ENCODE measurements at places on chromosomes 3 and 15.

DNA sequence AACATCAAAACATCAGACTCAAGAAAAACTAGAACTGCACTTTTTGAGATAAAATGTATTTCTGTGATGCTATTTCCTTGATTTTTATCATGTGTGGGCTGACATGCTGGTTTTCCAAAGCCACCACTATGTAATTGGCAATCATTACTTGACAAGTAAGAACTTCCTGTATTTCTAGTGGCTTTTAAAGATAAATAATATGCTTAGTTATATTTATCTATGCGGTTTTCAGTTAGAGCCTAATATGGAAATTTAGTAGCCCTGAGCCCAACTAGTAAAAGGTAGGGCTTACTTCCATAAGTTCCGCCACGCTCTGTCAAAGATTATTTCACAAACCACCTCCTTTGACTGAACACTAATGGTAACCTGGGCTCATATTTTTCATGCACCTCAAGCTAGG lies 91.6 kb downstream of the PPARG start:
- DNase-seq: no peak

- no peak for DNase-seq
These were observed 13.9 kb downstream of the ISLR2 start for GRCh38 chr15:74144153-74144775.

GRCh38 chr3:44865272-44866035 lies 3.7 kb downstream of the TMEM42 start:
- DNase-seq: no peak

GRCh38 chr15:44706946-44707636 lies 4.0 kb downstream of the PATL2 start:
- DNase-seq: no peak

- DNase-seq: no peak
These were observed 36.5 kb upstream of the RAB11A start for GRCh38 chr15:65832549-65833364.

DNA sequence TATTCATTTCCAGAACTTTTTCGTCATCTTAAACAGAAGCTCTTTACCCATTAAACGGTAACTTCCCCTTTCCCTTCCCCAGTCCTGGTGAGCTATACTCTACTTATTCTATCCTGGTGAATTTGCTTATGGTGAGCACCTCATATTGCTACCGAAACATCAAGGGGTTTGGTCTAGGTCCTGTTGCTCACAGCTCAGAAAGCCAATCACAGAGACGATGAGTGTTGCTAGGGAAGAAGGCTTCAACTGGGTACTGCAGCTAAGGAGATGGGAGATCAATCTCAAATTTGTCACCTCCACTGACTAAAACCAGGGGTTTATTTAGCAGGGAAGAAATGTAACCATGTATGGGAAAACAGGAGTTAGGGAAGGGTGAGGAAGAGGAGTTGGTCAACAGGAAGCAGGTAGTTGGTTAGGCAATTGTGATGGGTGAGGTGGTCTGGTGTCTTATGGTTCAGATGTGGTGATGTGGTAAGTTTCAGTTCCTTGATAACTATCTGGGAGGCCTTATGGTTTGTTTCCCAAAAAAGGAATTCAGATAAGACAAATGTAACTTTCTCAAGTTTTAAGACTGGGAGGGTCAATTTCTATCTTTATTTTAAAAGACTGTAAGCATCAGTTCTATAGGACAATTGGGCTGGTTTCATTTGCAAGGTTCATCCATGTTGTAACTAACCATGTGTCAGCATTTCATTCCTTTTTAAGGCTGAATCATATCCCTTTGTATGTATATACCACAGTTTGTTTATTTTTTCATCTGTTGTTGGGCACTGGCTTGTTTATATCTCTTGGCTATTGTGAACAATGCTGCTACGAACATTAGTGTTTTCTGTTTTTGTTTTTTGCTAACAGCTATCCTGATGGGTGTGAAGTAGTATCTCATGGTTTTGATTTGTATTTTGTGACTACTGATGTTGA lies 24.3 kb downstream of the ARHGAP11B start:
- no peak for DNase-seq

DNA sequence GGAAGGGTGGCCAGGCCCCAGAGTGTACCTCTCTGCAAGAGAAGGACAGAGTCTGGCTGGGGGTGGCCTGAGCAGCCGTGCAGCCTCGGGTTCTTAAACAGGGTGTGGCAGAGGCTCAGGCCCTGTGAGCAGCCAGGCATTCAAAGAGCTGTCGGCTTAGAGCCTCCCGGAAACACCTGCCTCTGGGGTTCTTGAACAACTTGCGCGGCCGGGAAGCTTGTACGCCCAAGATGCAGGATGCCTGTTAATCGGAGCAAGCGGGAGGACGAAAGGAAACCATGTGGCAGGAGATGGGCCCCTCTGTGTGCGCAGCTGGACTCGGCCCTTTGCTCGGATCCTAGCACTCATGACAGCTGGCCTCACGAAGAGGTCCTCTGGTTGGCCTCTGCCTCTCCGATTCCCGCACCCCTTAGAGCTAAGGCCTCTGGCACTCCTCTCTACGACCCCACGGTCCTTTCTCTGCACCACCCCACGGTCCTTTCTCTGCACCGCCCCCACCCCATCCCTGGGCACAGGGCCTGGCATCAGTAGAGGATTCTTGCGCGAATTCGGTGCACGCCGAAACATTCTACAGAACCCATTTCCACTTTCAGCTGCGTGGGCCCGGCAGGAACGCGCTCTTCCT lies 23.9 kb upstream of the TXNRD3 start:
- DNase-seq: no peak

GRCh38 chr15:46127361-46127874 lies 492.6 kb downstream of the SQOR start:
- DNase-seq: no peak

DNA sequence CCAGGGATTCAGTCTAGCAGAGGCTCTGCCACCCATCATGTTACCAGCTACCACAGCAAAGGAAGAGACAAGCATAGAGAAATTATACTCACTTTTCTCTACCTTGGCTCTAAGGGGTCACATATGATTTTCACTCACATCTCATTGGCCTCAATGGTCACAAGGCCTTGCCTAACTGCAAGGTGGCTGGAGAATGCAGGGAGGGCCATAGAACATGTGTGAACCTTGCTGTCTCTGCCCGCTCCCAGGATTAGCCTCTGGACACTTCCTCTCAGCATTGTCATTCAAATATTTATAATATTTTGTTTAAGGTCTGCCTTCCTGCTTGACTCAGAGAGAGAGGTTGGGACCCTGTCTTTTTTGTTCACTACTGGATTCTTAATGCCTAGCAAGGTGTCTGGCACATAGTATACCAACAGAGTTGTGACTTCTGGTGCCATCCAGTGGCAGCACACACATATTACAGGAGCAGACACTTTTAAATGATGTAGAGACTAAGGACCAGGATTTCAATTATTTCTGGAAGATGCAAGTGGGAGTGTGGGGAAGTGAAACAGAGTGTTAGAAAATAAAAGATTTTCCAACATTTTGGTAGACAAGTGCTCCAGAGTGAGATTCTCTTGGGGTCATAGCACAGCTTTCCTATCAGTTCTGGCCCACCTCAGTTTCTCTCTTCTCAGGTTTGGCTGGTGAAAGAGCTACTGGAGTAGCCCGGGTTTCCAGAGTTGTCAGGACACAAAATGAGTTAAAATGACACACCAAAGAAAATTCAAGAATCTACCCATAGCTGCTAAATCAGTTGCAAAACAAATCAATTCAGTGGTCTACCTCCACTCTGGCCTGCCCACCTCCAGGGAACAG lies 119.0 kb upstream of the RASGRP1 start:
- DNase-seq: peak; percentile 50

GRCh38 chr3:7789324-7789723 lies 712.3 kb upstream of the LMCD1 start:
- DNase-seq: no peak

GRCh38 chr15:93213281-93213680 lies 124.3 kb upstream of the RGMA start:
- no peak for DNase-seq

GRCh38 chr15:38576837-38577236 lies 12.2 kb upstream of the RASGRP1 start:
- DNase-seq: no peak

DNA sequence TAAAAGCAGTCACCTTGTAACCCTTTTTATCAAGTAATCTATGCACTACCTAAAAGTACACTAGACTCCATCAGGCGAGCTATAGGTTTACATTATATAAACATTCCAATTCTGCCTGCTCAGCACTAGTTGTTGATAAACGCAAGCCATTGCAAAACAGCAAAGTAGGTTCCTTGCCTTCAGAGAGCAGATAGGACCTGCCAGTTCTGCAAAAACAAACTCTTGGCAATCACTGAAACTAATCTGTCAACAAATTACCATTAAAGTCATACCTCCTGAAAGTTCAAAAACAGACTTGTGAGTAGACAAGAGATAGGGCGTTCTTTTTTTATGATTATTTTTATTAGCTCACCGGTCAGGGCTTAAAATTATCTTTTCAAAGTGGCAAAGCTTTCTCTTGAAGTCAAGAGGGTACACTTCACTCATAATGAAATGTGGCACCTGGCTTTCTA lies 392.5 kb downstream of the FOXP1 start:
- DNase-seq: no peak

GRCh38 chr3:177611752-177612334 lies 414.6 kb upstream of the TBL1XR1 start:
- no peak for DNase-seq

DNA sequence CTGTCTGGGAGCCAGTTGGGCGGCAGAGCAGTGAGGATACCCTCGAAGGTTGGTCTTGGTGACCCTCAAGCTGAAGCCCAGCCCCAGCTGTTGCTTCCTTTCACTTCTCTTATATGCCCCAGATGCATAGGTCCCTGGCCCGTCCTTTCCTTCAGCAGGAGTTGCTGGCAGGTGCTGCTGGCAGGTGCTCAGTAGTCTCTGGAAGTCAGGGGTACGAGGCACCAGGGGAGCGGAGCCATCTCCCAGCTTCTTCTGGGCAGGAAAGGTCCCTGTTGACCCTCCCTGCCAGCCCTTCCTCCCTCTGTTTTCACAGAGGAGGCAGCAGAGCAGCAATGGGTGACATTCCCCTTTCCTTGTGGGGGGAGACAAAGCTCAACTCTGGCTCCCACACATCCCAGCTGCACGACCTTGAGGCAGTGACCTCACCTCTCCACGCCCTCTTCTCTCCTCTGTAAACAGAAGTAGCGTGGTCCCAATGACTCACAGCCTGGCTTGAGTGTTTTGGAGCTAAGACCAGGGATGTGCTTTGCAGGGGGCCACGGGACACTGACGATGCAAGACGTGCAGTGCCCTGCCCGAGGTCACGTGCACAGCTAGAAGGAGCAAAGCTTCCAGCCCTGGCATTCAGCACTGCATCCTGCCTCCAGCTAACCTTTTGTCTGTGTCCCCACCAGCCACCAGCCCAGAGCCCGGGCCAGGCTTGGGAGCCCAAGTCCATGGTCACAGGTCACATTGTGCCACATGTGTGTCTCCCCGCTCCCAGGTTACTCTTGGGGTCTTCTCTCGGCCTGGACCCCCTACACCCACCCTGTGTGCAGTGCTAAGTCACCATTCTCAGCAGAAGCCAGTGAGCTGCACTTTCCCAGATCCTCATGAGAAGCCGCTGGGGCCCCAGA lies 49.7 kb downstream of the SLC6A6 start:
- no peak for DNase-seq

DNA sequence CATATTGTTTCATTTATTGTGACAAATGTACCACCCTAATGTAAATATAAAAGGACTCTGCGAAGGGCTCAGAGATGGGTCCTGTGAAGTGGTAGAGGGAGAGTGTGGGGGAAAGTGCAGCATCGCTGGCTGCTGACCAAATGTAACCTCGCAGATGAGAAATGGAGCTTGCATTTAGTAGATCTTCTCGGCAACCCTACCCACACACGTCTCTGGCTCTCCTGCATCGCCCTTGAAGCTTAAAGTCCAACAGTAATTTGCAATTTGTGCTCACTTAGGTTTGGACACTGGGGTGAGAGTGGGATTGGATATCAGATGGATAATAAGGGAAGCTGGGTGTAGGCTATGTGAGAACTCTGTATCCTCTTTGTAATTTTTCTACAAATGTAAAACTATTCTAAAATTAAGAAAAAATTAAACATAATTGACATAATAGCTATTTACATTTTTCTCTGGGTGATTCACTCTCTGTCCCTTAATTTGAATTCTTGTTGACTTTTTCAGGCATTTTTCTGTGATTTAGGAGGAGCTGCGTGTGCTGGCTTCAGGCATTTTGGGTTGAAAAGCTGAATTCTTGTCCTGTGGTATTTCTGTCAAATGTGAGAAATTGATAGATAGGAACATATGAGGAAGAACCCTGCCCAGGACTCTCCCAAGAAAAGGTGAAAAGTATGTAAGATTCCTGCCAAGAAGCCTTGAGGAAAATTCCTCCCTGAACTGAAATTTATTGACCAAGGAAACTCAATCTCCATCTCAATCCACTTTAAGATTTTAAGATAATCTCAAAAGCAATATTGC lies 524.7 kb upstream of the MCTP2 start:
- DNase-seq: no peak

GRCh38 chr3:197503652-197504051 lies 52.1 kb downstream of the BDH1 start:
- no peak for DNase-seq

DNA sequence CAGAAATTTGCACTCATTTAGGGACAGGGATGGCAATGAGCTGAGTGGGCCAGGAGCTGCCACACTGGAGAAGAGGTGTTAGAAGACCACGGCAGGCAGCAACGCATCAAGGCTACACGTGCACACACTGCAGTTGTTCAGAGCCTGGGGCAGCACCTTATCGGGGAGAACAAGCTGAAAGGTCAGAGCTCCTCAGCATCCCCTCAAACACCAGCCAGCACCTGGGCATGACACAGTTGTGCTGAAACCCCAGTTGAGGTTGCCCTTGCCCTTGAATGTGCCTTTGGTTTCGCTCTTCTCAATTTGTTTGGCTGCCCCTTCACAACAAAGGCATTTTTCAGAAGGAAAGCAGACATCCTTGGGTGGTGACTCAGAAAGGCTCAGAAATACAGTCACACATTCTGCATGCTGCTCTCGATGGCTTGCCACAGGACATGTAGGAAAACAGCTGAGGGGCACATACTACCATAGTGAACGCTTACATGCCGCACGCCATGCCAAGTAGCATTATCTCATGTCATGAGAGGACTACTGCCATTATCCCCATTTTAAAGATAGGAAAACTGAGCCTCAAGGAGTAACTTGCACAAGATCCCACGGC lies 57.6 kb downstream of the ST8SIA2 start:
- DNase-seq: no peak

- no peak for DNase-seq
These were observed 6.7 kb upstream of the TM4SF1 start for GRCh38 chr3:149384167-149384566.
